ENCODE measurements at places on chromosomes 11 and 22. TPM values are rescaled to one million over a fixed set of nuclear protein-coding genes. Genes with fewer than 3 reads are reported as not detected.

DNA sequence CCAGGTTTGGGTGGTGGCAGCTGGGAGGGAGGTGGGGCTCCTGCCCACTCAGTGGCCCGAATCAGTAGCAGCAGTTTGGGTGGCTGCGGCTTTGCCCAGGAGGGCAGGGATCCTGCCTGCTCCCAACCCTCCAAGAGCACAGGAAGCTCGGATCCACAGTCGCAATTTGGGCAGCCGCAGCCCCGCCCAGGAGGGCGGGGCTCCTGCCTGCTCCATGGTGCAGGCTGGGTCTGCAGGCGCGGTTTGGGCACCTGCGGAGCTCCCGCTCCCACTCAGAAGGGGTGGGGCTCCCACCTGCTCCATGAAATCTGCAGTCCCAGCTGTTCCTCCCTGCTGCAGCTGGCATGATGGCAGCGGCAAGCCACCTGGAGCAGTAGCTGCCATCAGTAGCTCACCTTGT is 38.1 kb upstream of the CALCB start:
- DNase-seq, result no peak

GRCh38 chr11:122036018-122036417 is 80.0 kb downstream of the BLID start:
- DNase-seq, result no peak

- no peak for DNase-seq
These were observed 22.0 kb upstream of the IPO7 start for GRCh38 chr11:9362393-9362863.

- DNase-seq, result no peak
These were observed 37.3 kb downstream of the LRFN4 start for GRCh38 chr11:66894141-66894540.

GRCh38 chr22:21679383-21679782 is 13.6 kb downstream of the PPIL2 start:
- DNase-seq, result no peak

DNA sequence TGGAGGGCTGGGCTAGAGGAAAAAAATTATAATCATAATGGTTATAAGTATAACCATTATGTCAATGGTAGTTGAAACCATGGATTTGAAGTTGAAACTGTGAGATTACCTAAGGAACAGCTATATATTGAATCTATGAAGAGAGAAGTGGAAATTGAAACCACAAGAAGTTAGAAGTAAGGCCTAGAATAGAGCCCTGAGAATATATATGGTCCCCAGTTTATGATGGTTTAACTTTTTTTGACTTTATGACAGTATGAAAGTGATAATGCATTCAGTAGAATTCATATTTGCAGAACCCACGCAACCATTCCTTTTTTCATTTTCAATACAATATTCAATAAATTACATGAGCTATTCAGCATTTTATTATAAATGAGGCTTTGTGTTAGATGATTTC is 15.0 kb downstream of the AASDHPPT start:
- DNase-seq, result no peak

- DNase-seq, result no peak
These were observed at the start of gene OR4C13 for GRCh38 chr11:49952091-49952490. TSS of gene OR4C13 (plus strand) at chr11:49952391. CDS start at chr11:49952423, 32 bp downstream.

DNA sequence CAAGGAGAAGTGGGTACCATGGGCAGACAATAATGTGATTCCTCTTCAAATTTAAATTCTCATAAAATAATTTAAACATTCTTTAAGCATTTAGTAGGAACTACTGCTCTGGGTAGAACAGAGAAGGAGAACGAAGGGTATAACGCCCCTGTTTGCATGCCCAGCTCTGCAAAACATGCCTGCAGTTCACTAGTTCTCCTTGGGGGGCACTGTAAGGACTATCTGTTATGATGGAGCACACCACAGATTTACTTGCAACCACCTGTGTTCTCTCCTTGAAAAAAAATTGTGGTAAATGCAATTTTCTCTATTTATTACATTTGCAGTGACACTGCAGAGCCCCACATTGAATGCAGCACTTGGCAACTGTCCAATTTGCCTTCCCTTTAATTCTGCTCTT is 100.3 kb downstream of the GUCY1A2 start:
- DNase-seq, result no peak

- no peak for DNase-seq
These were observed 407.4 kb upstream of the SYN3 start for GRCh38 chr22:33465554-33465953.

DNA sequence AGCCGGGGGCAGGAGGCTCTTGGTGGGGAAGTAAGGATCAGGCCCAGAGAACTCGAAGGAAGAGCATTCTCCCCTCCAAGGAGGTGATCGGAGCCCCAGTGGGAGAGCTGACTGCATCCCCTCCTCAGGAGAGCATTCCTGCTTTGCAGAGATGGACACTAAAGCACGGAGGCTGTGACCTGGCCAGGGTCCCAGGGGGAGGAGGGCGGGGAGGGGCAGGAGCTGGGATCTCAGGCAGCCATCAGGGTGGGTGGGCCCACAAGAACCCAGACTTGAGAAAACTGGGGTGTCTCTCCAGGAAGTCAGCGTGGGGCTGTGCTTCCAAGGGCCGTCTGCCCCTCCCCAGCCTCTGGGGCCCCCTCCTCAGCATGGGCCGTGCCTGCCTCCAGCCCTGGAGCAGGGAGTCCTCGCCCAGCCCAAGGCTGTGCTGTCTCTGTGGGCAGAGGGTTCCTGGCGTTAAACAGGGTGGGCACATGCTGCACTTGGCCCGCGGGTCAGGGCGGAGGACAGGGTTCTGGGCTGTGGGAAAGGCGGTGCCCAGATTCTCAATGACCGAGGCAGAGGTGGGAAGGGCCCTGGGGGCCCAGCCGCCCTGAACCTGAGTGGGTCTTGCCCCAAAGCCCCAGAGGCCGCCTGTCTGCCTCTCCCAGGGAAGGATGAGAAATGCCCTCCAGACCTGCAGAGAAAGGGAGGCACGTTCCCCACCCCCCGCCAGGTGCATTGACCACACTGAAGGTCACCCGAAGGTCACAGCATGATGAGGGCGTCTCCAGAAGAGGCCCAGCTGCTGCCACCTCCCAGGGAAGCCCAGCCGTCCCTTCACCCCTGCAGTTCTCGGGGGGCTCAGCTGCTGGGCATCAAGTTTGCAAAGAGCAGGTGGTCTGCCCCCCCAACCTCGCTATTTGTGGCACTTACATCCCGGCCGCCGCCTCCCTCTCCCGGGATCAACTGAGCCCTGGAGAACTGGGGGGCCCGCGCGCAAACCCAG is 643 bp downstream of the CEND1 start:
- no peak for DNase-seq

DNA sequence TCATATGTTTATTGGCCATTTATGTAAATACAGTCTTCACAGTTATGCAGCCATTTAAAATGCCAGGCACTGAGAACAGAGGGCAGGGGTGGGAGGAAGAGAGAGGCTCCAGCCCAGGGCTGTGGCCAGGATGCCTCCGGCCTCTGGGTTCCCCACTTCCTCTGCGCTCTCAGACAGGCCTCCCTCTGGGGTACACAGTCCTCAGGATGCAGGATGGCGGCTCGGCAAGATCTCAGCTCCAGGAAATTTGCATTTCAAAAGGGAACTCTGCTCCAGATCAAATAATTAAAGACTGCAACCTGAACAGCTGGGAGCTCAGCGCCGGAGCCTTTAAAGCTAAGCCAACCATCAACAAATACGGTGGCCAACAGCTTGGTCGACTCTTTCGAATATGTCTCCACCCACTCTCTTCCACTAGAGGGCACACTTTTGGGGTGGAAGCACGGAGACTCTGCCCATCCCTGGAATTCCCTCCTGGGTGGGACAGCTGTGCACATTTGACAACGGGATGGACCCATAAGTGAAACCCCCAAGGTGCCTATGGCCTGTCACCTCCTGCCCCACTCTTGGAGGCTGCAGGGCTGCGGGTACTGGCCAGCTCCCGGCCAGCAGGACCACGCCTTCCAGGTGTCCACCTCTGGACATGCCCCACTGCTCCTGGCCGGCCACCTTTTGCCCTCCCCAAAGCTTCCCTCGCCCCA is 1044.7 kb downstream of the BRD1 start:
- no peak for DNase-seq

DNA sequence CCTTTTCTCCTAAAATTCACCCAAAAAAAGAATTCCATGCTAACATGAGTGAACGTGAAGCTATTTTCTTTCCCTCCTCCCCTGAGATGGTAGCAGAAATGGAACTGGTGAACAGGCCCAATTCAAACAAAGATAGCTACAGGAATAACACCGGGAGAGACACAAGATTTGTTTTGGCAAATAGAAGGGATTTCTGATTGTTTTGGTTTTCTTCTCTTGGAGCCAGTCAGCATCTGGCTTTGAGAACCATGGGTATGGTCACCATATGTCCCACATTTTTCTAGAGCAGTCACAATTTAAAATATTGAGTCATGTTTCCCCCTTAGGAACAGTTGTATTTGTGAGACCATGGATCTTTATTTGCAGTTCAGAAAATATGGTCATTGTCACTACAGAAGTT is 214.1 kb downstream of the FAM76B start:
- DNase-seq, result no peak

- DNase-seq, result no peak
These were observed 426.4 kb downstream of the SHANK2 start for GRCh38 chr11:70825893-70826540.

GRCh38 chr11:117145393-117145761 is 1.3 kb downstream of the PAFAH1B2 start:
- DNase-seq, result no peak

DNA sequence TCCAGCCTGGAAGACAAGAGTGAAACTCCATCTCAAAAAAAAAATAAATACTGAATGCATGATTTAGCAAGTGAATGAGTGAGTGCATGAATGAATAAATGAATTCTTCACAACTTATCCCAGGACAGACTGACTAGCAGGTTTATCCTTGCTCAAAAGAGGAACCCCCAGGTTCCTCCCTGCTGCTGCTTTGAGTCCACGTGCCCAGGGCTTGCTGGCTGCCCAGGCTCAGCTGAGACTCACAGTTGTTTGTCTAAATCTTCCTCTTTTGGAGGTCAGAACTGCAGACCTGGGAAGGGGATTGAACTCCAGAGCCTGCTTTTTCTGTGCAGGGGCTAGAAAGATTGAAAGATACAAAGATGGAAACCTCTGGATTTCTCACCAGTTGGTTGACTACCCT is 117.4 kb upstream of the TMEM45B start:
- no peak for DNase-seq

- DNase-seq, result peak; percentile 60
These were observed 33.0 kb upstream of the SOX10 start for GRCh38 chr22:38017272-38017920.

GRCh38 chr11:5608808-5609207 is 12.4 kb downstream of the TRIM6 start:
- no peak for DNase-seq

DNA sequence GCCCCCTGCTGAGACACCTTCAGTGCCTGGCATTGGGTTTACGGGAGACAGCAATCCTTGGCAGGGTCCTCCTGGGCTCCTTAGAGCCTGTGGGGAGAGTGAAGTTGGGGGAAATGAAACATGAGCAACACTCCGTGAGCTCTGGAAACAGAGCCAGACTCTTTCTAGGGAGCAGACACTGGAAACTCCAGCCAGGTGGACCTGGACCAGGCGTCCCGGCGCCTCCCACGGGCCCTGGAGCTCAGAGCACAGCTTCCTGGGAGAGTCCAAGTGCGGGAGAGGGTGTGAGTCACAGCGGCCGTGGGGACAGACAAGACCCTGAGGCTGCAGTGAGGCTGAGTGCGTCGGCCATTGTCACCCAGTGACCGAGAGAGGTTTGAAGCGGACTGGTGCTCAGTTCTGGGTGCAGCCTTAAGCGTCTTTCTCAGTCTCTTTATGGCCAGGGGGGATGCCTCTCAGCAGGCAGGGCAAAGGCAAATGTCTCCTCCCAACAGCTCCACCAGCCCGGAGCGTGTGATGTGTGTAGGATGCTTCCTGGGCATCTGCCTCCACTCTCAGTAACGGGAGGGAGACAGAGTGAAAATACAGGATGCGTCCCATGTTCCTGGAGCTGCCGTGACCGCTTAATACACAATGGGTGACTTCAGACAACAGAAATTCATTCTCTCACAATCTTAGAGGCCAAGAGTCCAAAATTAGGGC is 399.2 kb downstream of the SHANK2 start:
- DNase-seq, result peak; percentile 71

GRCh38 chr11:29009426-29009825 is 901.2 kb downstream of the METTL15 start:
- DNase-seq, result no peak

DNA sequence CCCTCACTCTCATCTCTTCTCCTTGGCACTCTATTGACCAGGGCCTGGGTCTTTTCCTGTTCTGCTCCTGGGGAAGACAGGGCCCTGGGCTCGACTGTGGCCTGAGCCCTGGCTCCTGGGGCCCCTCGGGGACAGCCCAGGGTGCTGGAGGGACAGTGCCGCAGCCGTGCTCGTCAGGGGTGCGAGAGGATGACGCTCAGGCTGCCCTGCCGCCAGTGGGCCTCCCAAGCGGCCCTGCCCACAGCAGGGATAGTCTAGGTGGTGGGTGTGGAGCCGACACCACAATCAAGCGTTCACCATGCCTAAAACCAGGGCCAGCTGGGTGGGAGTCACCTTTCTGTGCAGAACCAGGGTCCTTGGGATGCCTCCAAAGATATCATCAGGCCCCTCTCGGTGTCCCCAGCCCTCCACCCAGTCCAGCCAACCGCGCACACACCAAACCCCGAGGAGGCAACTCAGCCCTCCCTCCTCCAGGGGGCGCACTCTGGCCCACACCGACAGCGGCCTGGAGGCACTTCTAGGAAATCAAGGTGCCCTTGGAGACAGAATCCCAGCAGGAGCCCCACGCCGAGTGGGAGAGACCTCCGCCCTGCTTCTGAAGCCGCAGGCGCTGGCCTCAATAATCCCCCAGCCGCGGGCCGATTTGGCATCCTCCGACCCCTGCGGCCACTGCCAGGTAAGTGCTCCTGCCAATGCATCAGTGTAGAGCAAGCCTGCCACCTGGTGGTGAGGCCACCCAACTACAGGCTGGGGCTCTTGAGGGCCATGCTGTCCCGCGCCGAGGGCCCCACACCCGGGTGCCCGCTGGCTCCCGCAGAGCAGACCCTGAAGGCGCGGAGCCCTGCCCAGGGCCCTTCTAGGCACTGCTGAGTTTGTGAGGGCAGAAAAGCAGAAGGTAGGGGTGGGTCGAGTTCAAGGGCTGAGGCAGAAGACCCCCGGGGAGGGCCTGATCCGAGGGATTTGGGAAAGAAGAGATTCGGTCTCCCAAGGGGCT is 496.4 kb downstream of the BUD13 start:
- peak; percentile 27 for DNase-seq

GRCh38 chr11:34633990-34634693 is 13.2 kb downstream of the EHF start:
- DNase-seq, result no peak

- no peak for DNase-seq
These were observed 494.7 kb downstream of the INSC start for GRCh38 chr11:15609445-15609844.

DNA sequence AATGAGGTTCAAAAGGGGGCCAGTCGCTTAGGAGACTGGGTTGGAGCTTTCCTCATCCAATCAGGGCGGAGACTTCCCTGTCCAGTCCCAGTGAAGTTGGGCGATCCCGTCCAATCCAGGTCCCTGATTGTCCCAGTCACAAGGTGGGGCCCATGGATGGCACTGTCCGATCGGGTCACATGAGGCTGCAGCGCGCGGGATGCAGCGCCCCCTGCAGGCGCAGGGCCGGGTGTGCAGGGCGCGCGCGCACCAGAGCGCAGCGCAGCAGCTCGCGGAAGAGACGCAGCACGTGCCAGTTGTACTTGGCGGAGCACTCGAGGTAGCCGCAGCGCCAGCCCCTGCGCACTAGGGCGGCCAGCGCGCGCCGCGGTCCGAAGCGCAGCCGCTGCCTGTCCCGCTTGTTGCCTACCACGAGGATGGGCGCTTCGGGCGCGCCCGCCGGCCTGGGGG is 2.3 kb downstream of the RASL10A start:
- DNase-seq, result no peak

The TRIM48 gene
- total RNA-seq, result not detected

The MMP27 gene
- not detected for total RNA-seq

The ASCC2 gene
- 12.9 TPM for total RNA-seq

The TMEM191B gene
- 0.94 TPM for total RNA-seq

The NRGN gene
- total RNA-seq, result 2.7 TPM

The CHRM1 gene
- 12.3 TPM for total RNA-seq

The SCGB1C1 gene
- total RNA-seq, result not detected

The SLC25A18 gene
- 6.4 TPM for total RNA-seq

Data from occipital lobe (tissue), 3 donors.